ENCODE measurements at places on chromosomes 6 and 20. TPM values are rescaled to one million over a fixed set of nuclear protein-coding genes. Genes with fewer than 3 reads are reported as not detected.

The YWHAB gene
- 1,405 TPM for polyA plus RNA-seq

The SDCBP2 gene
- 1.7 TPM for polyA plus RNA-seq

The FAM110A gene
- 10.1 TPM for polyA plus RNA-seq

The CDSN gene
- not detected for polyA plus RNA-seq

The ZNF311 gene
- 1.9 TPM for polyA plus RNA-seq

The C20orf144 gene
- polyA plus RNA-seq: not detected

The CALHM4 gene
- polyA plus RNA-seq: not detected

The UBD gene
- polyA plus RNA-seq: not detected

The EPHA7 gene
- polyA plus RNA-seq: 14.3 TPM

The FAXC gene
- 2.1 TPM for polyA plus RNA-seq

The SGK2 gene
- polyA plus RNA-seq: 1.7 TPM

DNA sequence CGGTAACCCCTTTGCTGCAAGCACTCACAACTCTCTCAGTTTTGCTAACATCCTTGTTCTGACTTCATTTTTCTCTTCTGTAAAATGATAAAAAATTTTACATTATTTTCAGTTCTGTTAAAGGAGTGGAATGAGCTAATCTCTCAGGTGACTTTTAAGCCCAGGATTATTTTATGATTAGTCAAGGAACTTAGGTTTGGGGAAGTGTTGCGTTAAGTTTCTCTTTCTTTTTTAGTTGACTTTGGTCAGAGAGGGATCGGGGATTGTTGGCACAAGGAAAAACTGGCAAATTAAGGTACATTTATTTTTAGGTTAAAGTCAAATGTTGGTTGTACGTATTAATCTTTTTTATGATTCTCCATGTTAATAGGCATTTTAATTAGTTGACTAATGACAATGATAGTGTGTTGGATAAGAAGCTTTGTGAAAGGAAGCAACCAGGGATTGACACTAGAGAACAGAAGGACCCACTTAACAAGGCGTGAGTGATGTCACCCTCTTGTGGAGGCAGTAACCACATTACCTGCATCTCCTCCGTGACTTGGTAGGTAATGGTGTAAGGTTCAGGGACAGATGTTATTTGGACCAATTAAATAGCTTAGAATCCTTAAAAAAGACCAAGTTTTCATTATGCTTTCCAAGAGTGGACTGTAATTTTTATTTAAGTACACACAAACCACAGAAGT is 31.6 kb downstream of the CD83 start:
- DNase-seq: no peak

DNA sequence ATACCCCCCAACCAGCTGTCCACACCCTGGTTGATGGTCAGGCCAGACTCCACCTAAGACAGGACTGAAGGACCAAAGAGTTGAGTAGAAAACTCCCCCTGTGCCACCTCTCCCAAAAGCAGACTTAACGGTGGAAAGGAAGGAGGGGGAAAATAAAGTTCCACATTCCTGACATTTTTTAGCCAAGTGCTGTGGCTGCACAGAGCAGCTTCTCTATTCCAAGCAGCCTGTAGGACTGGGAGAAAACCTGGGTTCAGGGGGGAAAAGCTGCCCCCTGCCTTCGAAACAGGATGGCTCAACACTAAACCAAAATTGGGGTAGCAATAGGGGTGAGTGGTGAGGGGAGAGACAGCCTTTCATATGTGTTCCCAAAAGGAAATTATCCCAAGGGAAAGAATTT is 3.6 kb downstream of the TRAM2 start:
- no peak for DNase-seq

DNA sequence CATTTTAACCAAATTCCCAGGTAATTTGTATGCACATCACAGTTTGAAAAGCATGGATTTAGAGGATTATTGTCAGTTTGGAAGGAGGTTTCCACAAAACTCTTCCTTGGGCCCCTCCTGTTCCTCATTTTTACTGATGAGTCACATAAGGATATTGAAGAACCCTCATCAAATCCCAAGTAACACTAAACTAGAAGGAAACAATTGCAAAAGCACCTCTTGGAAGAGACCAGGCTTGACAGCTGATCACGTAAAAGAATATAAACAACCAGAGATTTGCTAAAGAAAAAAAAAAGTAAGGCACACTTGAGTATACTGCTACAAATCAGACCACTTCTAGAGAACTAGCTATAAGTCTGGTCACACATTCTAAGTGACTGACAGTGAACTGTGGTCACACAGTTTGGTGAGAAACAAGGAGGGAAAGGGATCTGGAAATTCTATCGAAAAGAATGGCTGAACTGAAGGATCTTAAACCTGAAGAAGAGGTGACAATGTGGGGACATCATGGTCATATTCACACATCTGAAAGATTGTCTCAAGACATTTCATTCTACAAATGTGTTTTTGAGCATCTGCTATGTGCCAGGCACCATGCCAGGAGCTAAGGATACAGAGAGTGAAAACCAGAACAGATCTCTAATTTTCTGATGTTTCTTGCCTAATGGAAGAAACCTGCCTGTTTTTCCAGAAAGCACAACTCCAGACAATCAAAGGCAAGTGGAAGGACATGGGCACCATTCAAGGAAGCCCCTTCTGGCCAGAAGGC is 24.1 kb downstream of the ZHX3 start:
- no peak for DNase-seq

- DNase-seq: no peak
Measured at GRCh38 chr20:45104786-45105185, 3.9 kb upstream of the KCNS1 start.

DNA sequence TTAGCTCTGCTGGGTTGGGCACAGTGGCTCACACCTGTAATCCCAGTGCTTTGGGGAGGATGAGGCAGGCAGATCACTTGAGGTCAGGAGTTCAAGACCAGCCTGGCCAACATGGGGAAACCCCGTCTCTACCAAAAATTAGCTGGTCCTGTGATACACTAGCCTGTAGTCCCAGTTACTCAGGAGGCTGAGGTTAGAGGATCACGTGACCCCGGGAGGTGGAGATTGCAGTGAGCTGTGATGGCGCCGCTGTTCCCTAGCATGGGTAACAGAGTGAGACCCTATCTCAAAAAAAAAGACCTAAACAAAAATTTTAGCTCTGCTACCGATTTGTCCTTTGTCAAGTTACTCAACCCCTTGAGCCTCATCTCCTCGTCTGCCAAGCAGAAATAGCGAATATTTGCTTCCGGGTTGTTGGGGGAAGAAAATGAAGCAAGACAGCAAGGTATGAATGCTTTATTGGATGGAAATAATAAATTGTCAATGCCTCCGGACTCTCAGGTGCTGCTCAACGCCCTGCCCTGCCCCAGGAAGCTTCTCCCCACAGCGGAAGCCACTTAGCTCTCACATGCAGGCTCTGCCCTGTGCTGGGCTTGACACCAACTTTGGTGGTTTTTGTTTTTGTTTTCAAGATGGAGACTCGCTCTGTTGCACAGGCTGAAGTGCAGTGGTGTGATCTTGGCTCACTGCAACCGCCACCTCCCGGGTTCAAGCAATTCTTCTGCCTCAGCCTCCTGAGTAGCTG is 24.9 kb upstream of the ITCH start:
- no peak for DNase-seq

DNA sequence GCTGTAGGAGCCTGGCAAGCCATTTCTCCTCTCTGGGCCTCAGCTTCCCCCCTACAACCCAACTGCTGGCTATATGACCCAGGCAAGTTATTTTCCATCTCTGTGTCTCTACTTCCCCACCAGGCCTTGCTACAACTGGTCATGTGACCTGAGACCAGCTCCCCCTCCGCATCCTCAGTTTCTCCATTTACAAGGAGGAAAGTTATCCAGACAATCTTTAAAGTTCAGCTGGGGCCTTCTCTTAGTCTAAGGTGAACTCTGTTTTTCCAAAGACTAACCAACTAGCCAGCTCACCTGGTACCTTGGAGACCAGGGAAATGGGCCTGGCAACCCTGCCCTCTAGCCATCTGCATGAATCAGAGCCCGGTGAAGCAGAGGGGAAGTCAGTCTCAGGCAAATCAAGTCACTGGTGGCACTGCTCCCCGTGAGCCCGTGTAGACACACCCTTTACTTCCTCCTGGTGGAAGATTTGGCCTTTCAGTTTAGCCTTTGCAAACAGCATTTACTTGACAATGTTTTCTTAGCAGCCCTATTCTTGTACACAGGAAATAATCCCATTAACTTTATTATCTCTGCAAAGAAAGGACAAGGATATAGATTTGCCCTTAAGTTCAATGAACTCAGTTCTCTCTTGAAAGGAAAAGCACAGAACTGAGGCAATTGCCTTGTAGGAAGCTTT is 157.7 kb downstream of the VEGFA start:
- no peak for DNase-seq

GRCh38 chr6:158020811-158021210 is 39.1 kb downstream of the SYNJ2 start:
- no peak for DNase-seq

DNA sequence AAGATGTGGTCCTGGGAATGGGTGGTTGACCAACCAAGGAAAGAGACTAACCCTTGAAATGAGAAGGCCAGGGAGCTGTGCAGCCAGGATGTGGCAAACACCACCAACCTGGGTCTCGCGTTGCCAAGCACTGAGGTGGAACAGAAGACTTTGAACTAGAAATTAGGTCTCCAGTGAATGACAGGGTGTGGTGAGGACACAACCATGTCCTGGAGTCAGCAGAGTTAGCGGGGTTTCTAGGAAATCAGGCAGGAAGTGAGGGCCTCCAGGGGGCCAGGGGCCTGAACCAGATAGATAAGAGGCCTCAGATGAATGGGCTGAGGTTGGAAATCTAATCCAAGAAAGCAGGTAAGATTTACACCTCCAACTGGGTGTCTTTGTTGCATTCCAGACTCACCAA is 353.3 kb upstream of the ARID1B start:
- no peak for DNase-seq

GRCh38 chr6:137106183-137106582 is 61.4 kb upstream of the IL20RA start:
- no peak for DNase-seq

DNA sequence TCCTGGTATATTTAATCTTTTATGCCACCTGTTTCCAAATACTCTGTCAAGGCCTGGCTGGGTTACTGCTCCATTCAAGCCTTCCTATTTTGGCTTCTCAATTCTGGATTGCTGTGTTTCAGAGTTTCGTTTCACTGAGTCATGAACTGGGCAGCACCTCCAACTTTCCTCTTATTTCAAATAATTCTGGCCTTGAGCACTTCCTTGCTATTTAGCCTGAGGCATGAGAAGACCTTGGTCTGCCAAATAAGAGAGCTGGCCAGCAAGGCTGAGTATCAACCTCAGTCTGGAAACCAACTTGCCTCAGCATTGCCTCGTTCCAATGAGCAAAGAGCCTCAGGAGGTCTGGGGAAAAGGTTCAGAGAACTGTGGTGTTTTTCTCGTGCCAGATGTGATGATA is 66.6 kb downstream of the TNFAIP3 start:
- DNase-seq: peak; percentile 81

- DNase-seq: no peak
Measured at GRCh38 chr6:159086033-159086618, 41.3 kb upstream of the TAGAP start.

DNA sequence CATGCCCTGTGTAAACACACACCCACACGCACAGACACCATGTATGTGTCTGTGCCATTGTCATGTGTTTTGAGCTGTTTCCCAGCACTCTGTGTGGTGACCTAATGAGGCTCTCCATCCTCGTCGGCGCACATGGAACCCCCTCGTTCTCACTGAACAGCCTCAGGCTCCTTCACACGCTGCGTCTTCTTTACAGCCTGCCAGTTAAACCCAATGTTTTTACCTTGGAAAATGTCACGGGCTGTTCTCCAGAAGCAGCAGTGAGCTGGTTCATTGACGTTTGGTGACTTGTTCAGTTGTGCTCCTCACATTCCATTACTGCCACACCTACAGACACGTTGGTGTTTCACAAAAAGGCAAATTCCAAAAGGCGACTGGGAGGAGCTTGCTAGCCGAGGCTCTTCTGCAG is 201.0 kb upstream of the FOXQ1 start:
- no peak for DNase-seq

GRCh38 chr6:72651174-72651573 is 29.3 kb downstream of the KCNQ5 start:
- DNase-seq: no peak

GRCh38 chr20:58906894-58907293 is 54.4 kb downstream of the GNAS start:
- DNase-seq: no peak

GRCh38 chr20:11780765-11781369 is 136.8 kb upstream of the BTBD3 start:
- no peak for DNase-seq

DNA sequence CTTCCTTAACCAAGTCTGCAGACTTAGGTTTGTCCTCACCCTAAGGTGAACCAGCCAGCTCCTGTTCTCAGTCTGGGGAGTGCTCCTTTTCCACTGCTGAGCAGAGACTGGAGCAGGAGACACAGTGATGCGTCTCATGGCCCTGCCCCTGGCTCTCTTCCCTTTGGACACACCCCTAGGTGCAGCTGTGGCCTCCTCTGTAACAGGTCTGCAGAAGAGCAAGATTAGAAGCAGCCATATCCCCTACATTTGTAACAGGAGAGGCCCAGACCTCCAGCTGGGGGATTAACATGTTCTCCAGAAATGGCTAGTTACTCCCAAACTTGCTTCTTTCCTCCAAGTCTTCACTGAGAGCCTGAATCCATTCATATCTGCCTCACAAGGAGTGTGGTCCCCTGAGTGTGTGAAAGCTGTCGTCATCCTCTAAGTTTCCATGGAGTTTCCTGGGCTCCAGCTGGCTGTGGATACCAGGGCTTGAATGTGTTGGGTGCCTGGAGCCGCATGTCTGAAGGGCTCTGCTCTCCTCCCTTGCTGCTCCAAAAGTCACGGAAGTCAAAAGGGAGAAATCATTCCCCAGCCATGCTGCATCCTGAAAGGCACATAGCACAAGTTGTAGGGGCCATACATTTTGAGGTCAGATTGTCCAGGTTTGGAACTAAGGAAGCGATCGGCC is 57.7 kb downstream of the PPP1R14C start:
- DNase-seq: no peak

DNA sequence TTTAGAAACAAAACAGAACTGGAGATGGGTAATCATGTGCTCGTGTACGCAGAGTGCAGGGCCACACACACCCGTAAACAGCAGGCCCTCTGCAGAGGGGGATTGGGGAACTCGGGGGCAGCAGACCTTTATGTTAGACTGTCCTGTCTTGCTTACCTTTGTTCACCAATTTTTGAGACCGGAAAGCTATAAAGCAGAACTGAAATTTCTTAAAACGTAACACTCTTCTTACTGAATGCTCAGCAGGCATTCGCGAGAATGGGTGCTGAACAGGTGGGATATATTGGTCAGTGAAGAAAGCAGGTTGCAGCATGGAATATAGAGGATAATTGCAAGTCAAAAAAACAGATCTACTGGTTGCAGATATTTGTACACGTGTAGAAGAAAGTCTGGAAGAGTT is 211.1 kb downstream of the BMP7 start:
- DNase-seq: no peak

DNA sequence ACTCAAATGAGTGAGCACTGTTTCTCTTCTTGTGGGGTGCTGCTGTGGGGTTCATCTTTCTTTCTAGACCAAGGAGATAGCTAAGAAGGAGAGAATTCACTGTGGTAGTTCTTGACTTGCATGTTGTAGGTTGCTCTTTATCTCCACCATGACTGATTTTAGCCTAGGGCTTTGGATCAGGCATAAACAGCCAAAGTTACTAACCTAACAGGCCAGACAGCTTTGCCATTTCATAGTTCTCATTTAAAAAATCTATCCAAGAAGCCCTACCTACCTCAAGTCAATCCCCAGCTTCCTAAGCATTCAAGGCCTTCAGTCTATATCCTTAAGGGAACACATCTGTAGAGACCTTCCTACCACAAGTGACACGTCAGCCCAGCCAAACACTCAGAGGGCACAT is 107.9 kb upstream of the CARMIL1 start:
- DNase-seq: no peak

- no peak for DNase-seq
Measured at GRCh38 chr6:121645100-121645745, 209.8 kb downstream of the GJA1 start.
